ENCODE measurements at places on chromosomes 1 and 21. TPM values are rescaled to one million over a fixed set of nuclear protein-coding genes. Genes with fewer than 3 reads are reported as not detected.

The TPTE gene
- not detected for total RNA-seq

The SAMD13 gene
- total RNA-seq = not detected

The FRRS1 gene
- total RNA-seq = 0.24 TPM

The VASH2 gene
- total RNA-seq = 0.64 TPM

The LRRC38 gene
- total RNA-seq = not detected

The OR14K1 gene
- total RNA-seq = not detected

The TFF1 gene
- total RNA-seq = not detected
